ENCODE measurements at places on chromosomes 12 and 14.
A peak's percentile ranks its signal among the peaks of the same experiment; 100 is the strongest.

- no peak for DNase-seq
Observed at GRCh38 chr12:91093341-91093740, 18.0 kb downstream of the LUM start.

- DNase-seq: no peak
Observed at GRCh38 chr14:51692646-51693045, 40.9 kb downstream of the FRMD6 start.

DNA sequence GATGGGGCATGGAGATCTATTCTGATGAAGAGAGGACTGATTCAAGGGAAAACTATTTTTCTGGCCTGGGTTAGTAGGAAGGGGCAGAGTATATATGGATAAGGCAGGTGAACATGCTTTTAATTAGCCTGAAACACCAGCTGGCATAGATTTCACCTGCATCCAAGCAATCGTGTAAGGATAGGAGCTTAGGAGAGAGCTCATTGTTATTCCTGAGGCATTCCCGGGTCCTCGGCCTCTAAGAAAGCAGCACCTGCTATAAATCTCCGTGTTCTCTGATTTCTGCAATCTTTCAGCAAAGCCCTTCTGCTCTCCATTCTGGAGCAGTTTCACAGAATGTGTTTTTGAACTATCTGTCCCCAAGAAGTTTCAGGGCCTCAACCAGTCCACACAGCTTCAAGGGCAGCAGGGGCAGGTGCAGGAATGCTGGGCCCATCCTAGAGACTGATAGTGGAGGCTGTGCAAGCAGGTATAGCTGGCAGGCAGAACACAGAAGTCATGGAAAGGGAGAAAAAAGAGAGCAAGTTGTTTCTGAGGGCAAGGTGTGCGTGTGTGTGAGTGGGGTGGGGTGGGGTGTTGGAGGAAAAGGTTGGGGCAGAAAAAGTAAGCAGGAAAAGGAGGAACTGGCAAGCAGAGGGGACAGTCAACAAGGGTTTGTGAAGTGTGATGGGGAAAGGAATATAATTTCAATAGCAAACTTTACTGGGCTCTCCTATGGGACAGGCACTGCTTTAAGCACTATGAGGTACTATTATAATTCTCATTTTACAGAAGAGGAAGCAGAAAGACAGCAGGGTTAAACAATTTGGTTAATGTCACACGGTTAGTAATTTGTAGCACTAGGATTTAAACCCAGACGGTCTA lies 203.7 kb upstream of the SSTR1 start:
- no peak for DNase-seq

GRCh38 chr12:67107751-67108269 lies 161.3 kb upstream of the CAND1 start:
- no peak for DNase-seq

GRCh38 chr12:1811948-1812291 lies 8.4 kb upstream of the LRTM2 start:
- no peak for DNase-seq

DNA sequence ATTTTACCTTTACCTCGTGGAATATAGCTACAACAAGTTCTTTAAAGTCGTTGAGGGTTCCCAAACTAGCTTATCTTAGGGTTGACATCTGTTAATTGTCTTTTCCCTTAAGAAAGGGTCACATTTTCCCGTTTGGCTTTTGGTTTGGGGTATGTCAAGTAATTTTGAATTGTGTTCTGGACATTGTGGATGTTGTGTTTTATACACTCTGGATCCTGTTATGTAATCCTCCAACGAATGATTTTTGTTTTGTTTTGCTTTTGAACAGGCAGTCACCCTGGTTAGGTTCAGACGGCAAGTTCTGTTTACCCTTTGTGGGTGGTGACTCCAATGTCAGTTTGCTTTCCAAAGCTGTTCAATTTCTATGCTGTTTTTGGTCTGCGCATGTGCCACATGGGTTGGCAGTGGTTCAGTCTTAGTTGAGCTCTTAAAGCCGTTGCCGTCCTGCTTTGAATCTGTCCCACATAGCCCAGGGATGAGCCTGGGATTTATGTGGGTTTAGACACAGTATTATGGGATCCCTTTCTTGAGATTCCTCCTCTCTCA lies 84.8 kb downstream of the TESC start:
- no peak for DNase-seq

DNA sequence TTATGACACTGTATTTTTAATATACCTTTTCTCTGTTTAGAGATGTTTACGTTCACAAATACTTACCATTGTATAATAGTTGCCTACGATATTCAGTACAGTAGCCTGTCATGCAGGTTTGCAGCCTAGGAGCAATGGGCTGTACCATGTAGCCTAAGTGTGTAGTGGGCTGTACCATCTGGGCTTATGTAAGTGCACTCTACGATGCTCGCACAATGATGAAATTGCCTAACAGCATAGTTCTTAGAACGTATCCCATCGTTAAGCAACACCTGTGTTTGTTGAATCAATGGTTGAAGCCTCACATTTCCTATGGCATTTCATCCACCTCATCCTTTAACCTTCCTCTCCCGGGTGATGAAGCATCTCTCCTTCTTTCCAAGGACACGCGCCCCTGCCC lies 12.5 kb upstream of the EML1 start:
- DNase-seq: no peak

DNA sequence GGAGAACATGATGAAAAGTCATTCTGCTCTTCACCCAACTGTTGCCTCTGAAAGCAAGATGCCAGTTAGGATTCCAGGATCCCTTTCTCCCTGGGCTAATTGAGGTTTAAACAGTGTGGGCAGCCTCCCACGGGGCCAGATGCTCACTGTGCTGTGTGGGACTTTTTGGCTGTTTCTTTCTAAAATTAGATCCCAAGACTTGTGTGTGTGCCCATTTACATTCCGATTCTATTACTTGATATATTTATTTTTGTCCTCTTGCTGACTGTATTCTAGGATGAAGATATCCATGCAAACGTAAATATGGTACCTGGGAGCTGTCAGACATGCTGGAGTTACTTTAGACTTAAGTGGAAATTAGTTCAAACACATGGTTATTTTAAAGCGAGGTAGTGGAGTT lies 6.2 kb downstream of the IFT43 start:
- DNase-seq: no peak

GRCh38 chr14:23600806-23601205 lies 22.2 kb upstream of the JPH4 start:
- no peak for DNase-seq

DNA sequence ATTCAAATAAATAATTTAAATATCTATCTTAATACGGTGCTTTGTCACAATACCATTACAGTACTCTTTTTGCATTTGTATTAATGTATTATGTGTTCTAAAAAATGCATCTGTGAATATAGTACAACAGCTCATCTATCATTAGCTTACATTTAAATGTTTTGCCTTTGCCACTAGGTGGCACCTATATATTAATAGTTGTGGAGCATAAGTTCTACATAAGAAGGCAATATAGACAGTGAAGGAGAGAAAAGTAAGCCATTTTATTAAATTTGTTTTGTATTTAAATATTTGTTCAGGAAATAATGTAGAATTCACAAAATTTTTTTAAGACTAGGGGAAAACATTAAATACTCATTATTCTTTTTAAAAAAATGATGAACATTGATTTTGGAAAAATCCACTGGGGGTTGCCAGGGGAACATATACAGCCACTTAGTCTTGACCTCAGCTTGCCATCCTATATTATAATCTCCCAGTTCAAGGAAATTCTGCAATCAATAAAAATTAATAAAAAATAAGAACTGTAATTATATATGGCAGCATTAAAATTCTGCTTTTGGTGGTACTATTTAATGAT lies 9.8 kb downstream of the CCER1 start:
- DNase-seq: no peak

GRCh38 chr14:20823859-20824258 lies 21.2 kb upstream of the RNASE1 start:
- DNase-seq: no peak

DNA sequence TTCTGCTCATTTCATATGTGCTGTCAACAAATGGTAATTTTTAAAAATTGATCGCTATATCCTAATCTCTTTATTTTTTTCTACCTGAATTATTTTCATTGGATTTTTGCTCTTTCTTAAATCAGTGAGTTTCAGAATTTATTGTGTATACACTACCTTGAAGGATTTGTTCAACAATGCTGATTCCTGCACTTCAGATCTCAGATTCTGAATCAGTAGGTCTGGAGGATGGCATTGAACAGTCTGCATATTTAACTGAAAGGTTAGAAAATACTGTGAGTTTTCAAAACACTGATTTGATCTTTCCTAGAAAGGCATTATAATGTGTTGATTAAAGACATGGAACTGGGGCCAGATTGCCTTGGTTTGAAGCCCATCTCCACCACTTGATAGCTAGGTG lies 1.6 kb downstream of the G2E3 start:
- no peak for DNase-seq

DNA sequence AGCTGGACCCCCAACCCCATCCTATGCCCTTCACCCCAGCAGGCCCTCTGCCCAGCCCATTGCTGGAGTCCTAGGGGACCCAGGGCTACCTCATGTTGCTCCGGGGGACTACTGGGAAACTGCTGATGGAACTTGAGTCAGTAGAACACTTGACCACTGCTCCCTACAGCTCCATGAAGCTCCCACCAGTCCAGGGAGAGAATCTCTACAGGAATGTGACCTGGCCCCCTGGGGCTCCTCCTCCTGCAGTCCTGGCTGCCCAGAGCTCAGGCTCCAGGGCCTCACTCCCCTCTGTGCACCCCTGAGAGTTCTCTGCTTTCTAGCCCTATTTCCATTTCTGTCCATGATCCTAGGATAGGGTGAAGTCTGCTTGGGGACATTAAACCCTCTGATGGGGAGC lies 10.8 kb upstream of the AQP2 start:
- no peak for DNase-seq

DNA sequence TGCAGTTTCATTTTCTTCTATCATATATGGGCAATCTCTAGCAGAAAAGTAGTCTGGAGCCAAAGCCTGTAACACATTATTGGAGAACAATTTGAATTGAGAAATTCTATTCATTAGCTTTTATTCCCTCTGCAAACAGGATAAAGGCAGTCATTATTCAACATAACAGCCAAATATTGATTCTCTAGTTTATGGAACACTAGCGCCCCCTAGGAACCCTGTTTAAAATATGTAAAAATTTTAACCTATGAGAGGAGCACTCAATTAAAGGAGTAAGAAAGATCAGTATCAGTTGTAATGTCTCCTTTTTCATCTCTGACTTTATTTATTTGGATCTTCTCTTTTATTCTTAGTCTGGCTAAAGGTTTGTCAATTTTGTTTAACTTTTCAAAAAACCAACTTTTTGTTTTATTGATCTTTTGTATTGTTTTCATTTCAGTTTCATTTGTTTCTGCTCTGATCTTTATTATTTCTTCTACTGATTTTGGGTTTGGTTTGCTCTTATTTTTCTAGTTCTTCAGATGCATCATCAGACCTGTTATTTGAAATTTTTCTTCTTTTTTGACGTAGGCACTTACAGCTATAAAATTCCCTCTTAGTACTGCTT lies 4.8 kb upstream of the LMNTD1 start:
- DNase-seq: peak; percentile 15

DNA sequence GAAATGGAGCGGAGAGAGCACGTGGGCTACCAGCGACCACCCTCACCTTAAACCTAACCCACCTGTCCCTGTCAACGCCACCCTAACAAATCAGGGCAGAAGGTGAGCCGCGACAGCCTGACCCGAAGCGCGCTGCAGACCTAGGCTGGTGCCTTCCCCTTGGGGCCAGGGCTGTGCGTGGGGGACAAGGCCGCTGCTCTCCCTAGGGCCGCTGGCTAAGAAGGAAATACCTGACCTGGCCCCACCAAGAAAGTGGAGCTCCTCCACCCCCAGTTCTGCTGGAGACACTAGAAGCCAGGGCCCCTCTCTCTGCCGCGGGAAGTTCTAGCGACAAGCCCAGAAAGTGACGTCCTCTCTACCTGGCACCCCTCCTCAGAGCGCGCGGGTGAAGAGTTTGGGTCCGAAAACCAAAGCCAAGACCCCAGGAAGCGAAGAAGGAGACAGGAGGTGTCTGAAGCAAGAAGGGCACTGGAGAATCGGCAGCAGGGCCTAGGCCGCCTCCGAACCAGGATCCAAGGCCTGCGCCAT lies 7.5 kb downstream of the SIX1 start:
- DNase-seq: no peak

DNA sequence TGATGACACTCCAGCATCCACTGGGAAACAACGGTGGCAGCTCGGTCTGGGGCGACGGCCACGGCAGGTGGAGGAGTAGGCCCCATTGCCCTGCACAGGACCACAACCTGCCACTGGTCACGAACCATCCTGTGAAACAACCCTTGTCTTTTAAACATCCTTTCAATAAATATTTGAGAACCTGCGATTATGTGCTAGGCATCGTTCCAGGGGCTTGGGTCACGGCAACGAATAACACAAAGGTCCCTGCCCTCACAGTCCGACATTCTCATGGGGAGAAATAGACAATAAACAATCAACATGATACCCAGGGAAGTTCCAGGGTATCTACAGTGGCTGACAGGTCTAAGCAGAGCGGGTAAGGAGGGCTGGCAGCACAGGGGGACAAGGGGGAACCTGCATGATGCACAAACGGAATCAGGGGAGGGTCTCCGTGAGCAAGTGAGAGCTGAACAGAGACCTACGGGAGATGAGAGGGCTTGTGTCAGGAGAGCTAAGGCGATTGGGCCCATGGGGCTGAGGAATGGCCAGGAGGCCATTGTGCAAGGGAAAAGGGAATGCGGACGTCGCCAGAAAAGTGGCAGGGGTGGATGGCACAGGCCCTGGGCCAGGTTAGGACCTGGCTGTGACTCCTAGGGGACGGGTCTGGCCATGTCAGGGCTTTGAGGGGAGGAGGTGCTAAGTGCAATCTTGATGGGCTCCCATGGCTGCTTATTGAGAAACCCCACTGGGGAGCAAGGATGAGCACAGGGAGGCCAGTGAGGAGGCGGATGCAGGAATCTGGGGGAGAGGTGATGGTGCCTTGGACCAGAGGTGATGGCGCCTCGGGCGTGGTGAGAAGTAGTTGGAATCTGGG lies 9.7 kb downstream of the SCARB1 start:
- DNase-seq: no peak

DNA sequence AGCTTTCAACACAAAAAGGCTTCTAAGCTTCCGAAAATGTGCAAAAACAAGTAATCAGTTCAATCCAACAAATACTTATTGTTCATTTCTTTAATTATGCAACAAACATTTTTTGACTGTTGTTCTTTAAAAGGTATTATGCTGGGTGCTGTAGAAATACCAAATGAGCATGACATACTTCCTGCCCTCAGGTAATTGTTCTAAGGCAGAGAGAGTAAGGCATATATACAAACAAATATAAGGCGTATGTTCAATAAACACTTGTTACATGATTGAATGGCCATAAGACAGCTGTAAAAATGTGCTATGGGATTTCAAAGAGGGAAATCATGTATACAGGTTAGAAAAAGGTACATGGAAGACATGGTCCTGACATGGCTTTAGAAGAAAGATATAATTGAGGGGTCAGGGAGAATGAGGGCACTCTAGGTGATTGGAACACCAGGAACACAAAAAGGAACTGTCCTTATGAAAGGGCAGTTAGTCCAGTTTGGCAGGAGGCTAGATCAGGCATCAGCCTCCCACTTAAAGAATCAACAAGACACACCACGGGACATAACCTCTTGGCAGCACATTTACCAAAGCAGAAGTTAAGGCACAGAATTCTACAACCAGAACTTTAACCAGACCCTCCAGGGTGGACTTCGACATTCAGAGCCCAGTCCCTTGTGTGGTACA lies 135.8 kb upstream of the SCAF11 start:
- no peak for DNase-seq

Measured in T-helper 1 cell (primary cell).